ENCODE measurements at places on chromosomes 13 and 19.

GRCh38 chr13:111937777-111938311 is 129.1 kb upstream of the SOX1 start:
- no peak for DNase-seq

GRCh38 chr19:48770266-48770665 is 14.9 kb downstream of the FGF21 start:
- DNase-seq: no peak

DNA sequence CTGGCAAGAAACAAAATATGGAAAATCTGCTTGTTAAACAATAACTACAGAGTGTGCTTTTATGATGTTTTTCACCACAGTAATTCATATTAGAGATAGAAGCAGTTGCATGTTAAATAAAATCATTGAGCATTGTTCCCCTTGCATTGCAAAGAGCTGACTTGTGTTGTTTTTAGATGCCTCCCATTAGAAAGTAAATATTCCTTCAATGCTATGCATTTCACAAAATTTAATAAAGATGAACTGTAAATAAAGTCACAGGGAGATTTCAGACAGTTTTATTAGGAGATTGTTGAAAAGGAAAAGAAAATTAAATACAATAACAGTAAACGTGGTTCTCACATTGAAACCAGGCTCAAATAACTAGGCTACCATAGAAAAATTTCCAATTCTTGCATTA is 429.3 kb downstream of the DACH1 start:
- no peak for DNase-seq

DNA sequence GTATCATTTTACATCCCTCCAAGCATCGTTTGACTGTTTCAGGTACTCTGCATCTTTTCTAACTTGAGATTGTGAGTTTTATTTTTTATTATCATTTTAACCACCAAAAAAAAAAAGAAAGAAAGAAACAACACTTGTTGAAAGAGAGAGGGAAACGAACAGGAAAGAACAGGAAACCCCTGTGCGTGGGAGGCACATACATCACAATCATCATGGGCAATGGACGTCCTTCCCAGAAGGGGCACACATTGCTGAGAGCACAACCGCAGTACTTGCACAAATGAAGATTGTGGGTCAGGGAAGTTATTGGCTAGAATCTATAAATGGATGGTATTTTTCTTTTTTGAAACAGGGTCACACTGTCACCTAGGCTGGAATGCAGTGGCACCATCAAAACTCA is 1.7 kb downstream of the CLC start:
- DNase-seq: no peak

DNA sequence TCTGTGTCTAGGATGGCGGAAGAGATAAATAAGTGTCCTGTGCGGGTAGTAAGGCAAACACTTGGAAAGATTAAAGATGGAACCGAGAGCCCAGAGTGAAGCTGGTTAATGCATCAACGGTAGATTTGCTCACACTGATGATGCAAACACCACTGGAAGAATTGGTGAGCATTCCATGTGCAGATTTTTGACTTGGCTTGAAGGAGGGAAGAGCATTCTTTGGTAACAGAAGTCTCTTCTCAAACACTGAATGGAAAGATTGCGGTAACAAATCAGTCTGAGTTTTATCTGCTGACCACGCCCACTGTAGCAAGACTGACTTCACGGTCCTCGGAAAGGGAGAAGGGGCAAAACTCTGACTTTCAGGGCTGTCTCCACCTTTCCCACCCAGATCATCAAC is 112.5 kb downstream of the COL4A1 start:
- DNase-seq: no peak

DNA sequence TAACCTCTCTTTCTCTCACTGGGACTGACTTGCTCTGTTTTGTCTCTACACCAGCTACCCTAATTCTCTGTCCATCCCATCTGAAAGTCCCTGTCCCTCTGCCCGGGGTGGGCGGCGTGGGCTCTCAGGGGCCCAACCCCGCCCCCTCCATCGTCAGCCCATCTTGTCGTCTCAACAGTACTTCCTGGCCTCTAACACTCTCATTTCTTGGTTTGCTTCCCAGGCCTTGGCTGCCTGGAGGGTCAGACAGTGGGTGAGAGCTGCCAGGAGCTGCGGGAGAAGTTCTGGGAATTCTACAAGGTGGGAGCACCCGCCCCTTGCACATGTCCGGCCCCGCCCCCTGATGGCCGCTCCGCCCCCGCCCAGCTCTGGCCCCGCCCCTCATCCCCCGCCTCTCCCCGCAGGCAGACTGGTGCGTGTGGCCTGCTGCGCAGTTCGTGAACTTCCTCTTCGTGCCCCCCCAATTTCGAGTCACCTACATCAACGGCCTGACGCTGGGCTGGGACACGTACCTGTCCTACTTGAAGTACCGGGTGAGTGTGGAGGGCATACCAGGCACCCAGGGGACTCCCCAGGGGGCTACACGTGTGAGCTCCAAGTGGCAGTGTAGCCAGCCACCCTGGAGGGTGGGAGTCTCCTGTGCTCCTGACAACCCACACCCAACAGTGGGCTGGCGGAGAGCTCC is 1.7 kb downstream of the MPV17L2 start:
- DNase-seq: peak; percentile 75

GRCh38 chr13:65594298-65594781 is 1635.8 kb downstream of the PCDH9 start:
- DNase-seq: peak; percentile 39

GRCh38 chr19:38952395-38953165 is 21.8 kb downstream of the MRPS12 start:
- DNase-seq: no peak

DNA sequence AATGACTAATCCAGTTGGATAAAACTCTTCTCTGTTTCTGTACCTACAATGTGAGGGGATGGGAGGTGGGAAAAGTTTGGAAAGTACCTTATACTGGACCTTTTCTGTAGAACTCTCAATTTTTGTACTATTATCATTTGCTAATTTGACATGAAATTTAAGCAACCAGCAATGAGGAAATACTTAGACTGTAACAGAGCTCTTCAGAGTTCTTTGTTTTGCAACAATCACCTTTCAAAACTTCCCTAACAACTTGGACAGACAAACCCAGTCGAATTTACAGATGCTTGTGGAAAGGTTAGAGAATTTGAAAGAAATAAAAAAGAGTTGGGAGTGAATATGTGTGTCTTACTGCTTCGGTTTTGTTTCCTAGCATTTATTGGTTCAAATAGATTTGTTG is 16.8 kb downstream of the KBTBD7 start:
- no peak for DNase-seq

GRCh38 chr19:41776700-41777099 is 19.7 kb upstream of the CEACAM3 start:
- no peak for DNase-seq

DNA sequence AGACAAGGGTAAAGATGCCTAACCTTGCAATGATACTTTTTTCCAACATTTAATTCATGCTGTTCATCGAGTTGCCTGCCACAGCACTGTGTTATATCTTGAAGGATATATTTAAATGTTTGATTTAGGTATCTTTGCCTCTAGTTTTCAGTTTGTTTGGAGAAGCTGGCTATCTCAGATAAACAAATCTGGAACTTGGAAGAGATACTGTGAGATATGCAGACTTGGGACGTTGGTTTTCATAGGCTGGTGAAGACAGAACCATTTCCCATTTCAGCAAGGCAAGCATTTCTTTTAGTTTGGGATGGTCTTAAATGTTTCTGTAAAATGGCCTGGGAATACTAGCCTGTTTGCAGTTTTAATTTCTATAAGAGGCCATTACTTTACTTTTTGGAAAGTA is 3.3 kb downstream of the RNASEH2B start:
- DNase-seq: no peak

GRCh38 chr13:102687520-102687919 is 7.3 kb downstream of the METTL21C start:
- no peak for DNase-seq

- no peak for DNase-seq
These were observed 6.1 kb upstream of the ASF1B start for GRCh38 chr19:14142262-14143190.

GRCh38 chr13:75385708-75386083 is 96.3 kb downstream of the TBC1D4 start:
- DNase-seq: no peak

DNA sequence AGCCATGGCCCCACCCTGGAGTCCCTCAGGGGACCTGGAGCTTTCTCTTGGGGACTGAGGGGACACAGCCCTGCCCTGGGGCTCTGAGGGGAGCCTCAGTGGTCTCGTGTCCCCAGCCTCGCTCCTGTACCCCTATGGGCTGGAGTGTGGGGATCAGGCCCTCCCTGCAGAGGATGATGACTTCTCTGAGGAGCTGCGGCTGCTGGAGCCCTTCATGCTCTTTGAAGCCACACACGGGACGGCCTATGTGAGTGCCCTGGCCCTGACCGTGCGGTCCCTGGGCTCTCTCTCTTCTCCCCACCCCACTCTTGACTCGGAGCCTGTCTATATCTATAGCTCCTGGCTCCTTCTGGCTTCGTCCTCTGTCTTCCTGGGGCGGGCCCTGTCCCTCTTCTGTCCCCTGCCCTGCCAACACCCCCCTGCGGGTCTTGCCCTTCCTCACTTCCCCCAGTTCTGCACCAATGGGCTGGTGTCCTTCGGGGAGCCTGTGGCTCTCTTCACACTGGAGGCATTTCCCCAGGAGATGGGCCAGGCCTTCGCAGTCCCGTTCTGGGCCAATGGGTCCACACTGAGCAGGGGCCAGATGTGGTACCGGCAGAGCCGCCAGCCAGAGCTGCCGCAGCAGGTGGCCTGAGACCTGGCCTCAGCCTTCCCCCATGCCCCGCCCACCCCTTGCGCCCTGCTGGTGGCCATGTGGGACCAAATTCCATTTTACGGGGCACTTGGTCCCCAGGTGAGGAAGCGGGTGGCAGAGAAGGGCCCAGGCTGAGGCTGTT is 33.1 kb downstream of the HPN start:
- DNase-seq: no peak

DNA sequence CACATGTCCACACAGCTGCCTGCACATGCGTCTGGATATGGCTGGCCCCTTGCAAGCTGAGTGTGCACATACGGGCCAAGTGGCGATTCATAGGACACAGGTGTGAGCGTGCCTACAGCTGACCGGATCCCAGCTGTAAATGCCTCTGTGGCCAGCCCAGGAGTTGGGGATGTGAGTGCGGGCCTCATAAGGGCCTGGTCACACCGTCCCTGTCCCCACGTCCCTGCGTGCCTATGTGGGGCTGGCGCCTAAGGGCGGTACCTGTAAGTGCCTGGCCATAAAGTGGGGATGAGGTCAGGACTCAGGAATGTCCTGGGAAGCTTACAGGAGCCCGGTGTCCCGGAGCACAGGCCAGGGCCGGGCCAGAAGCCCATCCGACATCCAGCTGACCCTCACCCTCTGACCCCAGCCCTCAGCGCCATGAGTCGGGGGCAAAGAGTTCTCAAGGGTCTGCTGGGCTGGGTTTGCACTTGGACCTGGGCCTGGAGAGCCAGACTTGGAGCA is 1.3 kb upstream of the ARHGAP45 start:
- DNase-seq: no peak

GRCh38 chr13:48000559-48001113 is 437 bp downstream of the SUCLA2 start:
- peak; percentile 47 for DNase-seq

GRCh38 chr13:108361769-108362168 is 92.3 kb downstream of the TNFSF13B start:
- no peak for DNase-seq

- no peak for DNase-seq
These were observed 71.3 kb downstream of the CEBPG start for GRCh38 chr19:33444562-33445441.

DNA sequence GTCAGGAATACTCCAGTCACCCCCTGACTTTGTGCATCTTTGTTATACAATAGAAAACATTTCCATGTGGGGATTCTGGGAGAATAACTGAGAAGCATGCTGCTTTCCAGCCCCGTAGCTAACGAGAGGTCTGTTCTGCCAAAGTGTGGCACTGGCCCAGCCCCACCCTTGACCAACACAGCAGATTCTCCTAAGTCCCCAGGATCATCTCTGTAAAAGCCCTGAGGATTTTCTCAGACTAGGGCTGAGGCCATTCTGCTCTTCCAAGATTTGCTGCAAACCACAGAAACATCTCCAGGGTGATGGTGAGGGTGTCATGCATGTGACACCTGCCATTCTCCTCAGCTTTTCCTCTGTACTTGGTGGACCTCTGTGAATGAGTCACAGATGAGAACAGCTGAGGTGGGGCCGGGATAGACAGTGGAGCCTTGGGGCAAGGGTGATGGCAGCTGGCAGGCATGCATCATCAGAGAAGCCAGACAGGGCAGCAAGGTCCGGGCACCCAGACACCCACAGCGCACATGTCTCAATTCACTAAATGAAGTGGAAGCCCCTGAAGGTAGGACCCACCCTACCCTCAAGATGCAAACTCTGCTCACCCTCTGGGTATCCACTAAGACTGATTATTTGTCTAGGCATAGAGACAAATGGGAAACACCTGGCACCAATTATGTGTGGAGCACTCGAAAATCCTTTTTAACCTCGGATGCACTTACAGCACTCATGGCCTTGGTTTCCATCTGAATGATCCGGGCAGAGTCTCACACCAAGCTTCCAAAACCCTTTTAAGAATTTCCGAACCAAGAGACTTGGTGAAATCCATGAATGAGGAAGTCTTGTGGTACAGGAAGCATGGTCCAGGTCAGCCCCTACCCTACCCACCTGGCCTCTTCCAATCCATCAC is 20.1 kb upstream of the DOCK9 start:
- peak; percentile 42 for DNase-seq

DNA sequence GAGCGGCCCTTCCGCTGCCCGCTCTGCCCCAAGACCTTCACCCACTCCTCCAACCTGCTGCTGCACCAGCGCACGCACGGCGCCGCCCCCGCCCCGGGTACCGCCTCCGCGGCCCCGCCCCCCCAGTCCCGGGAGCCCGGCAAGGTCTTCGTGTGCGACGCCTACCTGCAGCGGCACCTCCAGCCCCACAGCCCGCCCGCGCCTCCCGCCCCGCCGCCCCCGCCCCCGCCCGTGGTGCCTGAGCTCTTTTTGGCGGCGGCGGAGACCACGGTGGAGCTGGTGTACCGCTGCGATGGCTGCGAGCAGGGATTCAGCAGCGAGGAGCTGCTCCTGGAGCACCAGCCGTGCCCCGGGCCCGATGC is 3.2 kb upstream of the NAT14 start:
- no peak for DNase-seq

DNA sequence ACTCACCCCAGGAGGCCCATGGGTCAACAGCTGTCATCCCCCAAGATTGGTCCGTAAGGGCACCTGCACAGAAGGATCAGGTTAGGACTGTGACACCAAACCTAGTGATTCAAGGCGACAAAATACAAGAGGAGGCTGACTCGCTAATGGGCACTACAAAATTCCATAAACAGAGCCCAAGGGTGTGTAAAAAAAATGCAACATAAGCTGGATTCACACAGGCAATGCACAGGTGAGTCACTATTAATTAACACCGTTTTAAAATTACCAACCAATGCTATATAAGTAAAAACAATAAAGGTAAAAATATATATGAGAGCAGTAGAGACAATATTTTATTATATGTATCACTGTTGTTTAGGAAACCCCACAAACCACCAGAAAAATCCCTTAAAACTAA is 1.9 kb downstream of the ZNF606 start:
- no peak for DNase-seq

GRCh38 chr13:19606737-19607136 is 26.7 kb upstream of the MPHOSPH8 start:
- no peak for DNase-seq

GRCh38 chr13:80840316-80840976 is 499.5 kb upstream of the SPRY2 start:
- DNase-seq: no peak
